ENCODE measurements at places on chromosomes 5 and 9. TPM values are rescaled to one million over a fixed set of nuclear protein-coding genes. Genes with fewer than 3 reads are reported as not detected.
A peak's percentile ranks its signal among the peaks of the same experiment; 100 is the strongest.

GRCh38 chr5:129359450-129359849 is 100.6 kb upstream of the ADAMTS19 start:
- H3K27me3 ChIP-seq: no peaks in the 10 kb centered on the region
- no peaks in the 10 kb centered on the region for H3K36me3 ChIP-seq
- H3K4me3 ChIP-seq: no peak overlapping the region
- no peaks in the 10 kb centered on the region for H3K4me1 ChIP-seq
- no peak overlapping the region for H3K27ac ChIP-seq
- DNase-seq: no peak

DNA sequence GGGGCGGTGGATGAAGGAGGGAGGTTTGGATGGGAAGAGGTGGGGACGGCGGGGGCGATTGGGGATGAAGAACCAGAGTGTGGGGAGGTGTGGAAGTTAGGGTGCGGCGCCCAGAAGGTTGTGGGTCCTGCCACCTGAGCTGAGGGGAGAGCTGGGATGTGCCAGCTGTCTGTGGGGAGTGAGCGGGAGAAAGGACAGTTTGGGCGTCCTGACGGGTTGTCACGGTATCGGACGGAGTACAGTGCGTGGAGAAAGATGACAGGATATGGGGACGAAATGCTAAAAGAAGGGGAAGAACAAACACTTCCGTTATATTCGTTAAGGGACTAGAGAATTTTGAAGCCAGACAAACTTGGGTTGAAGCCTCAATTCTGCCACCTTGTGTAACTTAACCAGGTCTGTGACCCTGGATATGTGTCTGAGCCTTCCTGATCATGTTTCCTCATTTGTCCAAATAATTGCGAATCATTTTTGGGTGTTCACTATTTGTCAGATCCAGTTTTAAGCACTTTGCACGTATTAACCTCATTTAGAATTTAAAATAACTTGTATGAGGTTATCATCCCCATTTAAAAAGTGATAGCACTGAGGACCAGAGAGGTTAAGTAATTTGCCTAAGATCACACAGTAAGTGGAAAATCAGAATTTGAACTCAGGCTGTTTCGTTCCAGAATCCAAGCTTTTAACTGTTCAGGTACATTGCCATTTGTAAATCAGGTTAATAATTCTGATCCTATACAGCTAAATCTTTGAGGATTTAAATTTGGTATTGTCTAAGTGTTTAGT is 689 bp downstream of the CNTRL start:
- H3K27ac ChIP-seq: peak overlapping the region; percentile 93
- H3K36me3 ChIP-seq: peaks cover 2% of the 10 kb centered on the region
- H3K4me3 ChIP-seq: peak overlapping the region; percentile 99
- no peak for DNase-seq

GRCh38 chr5:167574464-167574863 is 717.0 kb upstream of the WWC1 start:
- peaks cover 62% of the 10 kb centered on the region for H3K27me3 ChIP-seq
- DNase-seq: no peak
- H3K4me3 ChIP-seq: peak overlapping the region; percentile 85
- no peaks in the 10 kb centered on the region for H3K36me3 ChIP-seq
- peaks cover 25% of the 10 kb centered on the region for H3K4me1 ChIP-seq

GRCh38 chr5:13643196-13643595 is 301.3 kb downstream of the DNAH5 start:
- DNase-seq: no peak
- H3K27ac ChIP-seq: no peak overlapping the region
- no peaks in the 10 kb centered on the region for H3K27me3 ChIP-seq
- H3K4me3 ChIP-seq: no peak overlapping the region

- DNase-seq: no peak
- no peaks in the 10 kb centered on the region for H3K27me3 ChIP-seq
- H3K36me3 ChIP-seq: no peaks in the 10 kb centered on the region
- H3K27ac ChIP-seq: no peak overlapping the region
Measured at GRCh38 chr9:5499157-5499556, 11.2 kb upstream of the PDCD1LG2 start.

- no peaks in the 10 kb centered on the region for H3K4me1 ChIP-seq
- H3K27me3 ChIP-seq: no peaks in the 10 kb centered on the region
- no peak for DNase-seq
- H3K4me3 ChIP-seq: no peak overlapping the region
- H3K27ac ChIP-seq: no peak overlapping the region
Measured at GRCh38 chr5:31596354-31596753, 42.6 kb upstream of the PDZD2 start.

DNA sequence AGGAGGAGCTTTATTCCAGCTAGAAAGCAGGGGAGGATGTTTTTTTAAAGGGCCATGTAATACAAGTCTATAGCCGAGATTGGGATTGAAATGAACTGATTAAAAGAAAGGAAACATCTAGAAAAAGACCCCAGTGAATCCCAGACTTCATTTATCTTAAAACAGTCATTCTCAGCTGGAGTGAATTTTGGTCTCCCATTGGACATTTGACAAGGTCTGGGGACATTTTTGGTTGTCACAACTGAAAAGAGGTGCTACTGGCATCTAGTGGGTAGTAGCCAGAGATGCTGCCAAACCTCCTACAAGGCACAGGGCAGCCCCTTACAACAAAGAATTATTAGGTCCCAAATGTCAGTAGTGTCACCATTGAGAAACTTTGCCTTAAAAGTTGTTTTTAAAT is 16.3 kb upstream of the SPINK4 start:
- DNase-seq: no peak
- no peak overlapping the region for H3K4me3 ChIP-seq

Gene TUSC1
- 3.4 TPM for total RNA-seq

Gene NTRK2
- total RNA-seq: 8.4 TPM

Gene BHMT2
- total RNA-seq: 0.45 TPM

Gene PCBD2
- total RNA-seq: 10.4 TPM

Gene WNT8A
- total RNA-seq: not detected
